Activated naive CD8-positive, alpha-beta T cell treated with anti-CD3 and anti-CD28 coated beads for 36 hours (primary cell): ENCODE measurements at places on chromosomes 13 and 19. TPM values are rescaled to one million over a fixed set of nuclear protein-coding genes. Genes with fewer than 3 reads are reported as not detected.
A peak's percentile ranks its signal among the peaks of the same experiment; 100 is the strongest.

ZNF415 gene
- 1.5 TPM for total RNA-seq

IGFL1 gene
- total RNA-seq = not detected

OSCAR gene
- total RNA-seq = 0.37 TPM

PSG1 gene
- total RNA-seq = not detected

NR2F6 gene
- total RNA-seq = 6.9 TPM

PDX1 gene
- not detected for total RNA-seq

- H3K27me3 ChIP-seq = peaks cover 10% of the 10 kb centered on the region
- no peaks in the 10 kb centered on the region for H3K36me3 ChIP-seq
- DNase-seq = no peak
- no peak overlapping the region for H3K4me3 ChIP-seq
Measured at GRCh38 chr13:95497381-95497807, 55.1 kb upstream of the CLDN10 start.

DNA sequence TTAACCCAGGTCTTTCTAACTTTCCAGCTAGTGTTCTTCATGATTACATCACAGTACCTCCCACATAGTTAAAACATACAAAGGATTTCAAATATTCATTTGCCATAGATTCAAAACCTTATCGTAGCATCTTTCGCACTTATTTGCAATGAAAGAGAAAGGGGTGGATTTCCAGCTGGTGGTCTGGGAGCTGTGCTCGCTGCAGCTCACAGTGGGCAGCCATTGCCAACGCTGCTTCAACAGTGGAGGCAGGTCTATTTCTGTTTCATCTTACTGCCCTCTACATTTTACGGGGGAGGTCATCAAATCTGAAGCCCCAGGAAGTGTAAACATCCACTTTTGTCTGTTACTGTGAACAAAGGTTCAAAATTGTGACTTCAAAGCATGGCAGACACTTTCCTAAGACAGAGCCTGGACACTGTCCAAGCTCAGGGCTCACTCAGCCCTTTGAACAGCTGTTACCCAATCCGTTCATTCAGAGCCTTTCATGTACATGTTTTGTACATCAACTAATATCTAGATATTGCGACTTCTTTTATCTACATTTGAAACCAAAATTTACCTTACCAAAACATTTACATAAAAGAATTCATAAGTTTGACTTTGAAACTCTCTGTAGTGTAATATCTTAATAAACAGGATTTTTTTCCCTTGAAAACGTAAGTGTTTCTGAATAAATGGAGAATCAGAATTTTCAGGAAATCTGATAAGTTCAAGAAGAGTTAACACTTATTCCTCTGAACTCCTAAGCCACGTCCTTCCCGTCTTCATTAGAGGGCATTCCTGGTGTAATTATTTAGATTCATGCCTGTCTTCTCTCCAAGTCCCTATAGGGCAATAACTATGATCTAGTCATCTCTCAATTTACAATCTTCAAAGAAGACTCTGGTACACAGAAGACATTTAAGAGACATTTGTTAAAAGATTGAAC, 25.1 kb downstream of the STARD13 start:
- no peaks in the 10 kb centered on the region for H3K27me3 ChIP-seq
- H3K27ac ChIP-seq = no peak overlapping the region
- DNase-seq = no peak
- H3K4me1 ChIP-seq = no peaks in the 10 kb centered on the region
- H3K4me3 ChIP-seq = no peak overlapping the region

GRCh38 chr13:59398127-59398526, 765.6 kb downstream of the DIAPH3 start:
- no peak for DNase-seq
- no peak overlapping the region for H3K27ac ChIP-seq
- no peaks in the 10 kb centered on the region for H3K27me3 ChIP-seq
- no peaks in the 10 kb centered on the region for H3K4me1 ChIP-seq

- peak overlapping the region; percentile 87 for H3K4me3 ChIP-seq
- H3K27ac ChIP-seq = peak overlapping the region; percentile 7
- peaks cover 38% of the 10 kb centered on the region for H3K4me1 ChIP-seq
- no peaks in the 10 kb centered on the region for H3K27me3 ChIP-seq
- DNase-seq = no peak
Measured at GRCh38 chr19:14116918-14117578, 514 bp downstream of the PRKACA start.
